ENCODE measurements at places on chromosomes 1 and 21.

DNA sequence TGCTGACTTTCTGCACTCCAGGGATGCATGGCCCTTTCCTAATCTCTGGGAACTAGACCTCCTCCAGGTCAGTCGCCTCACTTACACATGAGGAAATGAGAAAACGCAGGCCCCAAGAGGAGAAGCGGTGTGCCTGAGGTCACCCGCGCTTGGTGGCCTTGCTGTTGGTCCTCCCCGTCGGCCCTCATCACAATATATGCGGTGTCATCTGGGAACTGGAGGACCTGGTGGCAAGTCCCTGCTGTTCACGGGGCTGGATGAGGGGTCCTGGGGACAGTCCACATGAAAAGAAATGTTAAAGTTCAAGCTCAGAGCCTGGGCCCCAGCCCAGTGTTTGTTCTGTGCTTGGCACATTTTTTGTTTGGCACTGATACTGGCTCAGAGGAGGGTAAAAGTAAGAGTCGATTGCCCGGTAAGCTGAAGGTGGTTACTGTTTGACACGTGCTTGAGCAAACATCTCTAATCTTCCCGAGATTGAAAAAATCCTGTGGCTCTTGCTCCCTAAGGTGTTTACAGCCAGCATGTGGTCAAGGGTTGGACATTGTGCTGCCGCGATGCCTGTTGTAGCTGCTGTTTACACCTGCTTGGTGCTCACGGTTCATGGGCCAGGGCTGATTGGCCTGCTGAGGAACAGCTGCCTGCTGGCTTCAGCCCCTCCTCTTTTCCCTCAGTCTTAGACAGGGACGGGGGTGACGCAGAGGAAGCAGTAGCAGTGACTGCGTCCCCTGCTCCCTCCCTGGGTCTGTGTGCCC, 5.2 kb downstream of the COQ8A start:
- no peak for DNase-seq

DNA sequence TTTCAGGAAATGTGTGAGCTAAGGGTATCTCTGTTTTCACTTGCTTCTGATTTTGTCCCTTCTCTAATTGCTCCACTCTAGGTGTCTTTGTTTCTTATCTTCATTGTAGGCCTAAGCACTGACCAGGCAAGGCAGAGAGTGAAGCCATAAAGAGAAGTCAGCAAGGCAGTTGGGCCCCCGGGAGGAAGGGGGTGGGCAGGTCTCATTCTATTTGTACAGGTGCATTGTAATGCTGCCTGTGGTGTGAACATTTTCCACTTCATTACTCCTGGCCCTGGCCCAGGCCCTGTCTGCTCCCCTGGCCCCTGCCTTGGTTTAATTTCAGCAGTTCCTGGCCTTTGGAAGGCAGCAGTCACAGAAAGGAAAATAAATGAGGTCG, 86.4 kb upstream of the JUN start:
- DNase-seq, result no peak

- DNase-seq, result no peak
Measured at GRCh38 chr1:112800289-112800688, 85.2 kb upstream of the PPM1J start.

GRCh38 chr1:53678507-53678906, 60.5 kb downstream of the GLIS1 start:
- no peak for DNase-seq

GRCh38 chr1:173161510-173162221, 45.5 kb downstream of the TNFSF4 start:
- no peak for DNase-seq

GRCh38 chr1:66243548-66244130, 290.3 kb upstream of the SGIP1 start:
- DNase-seq, result no peak

Measured in stimulated activated CD8-positive, alpha-beta memory T cell treated with anti-CD3 and anti-CD28 coated beads, Interleukin-4, amount 100 ng/mL, for 4 hours (primary cell).